Cardiac muscle cell (in vitro differentiated cells and primary cell): ENCODE measurements at places on chromosomes 1 and 21. TPM values are rescaled to one million over a fixed set of nuclear protein-coding genes. Genes with fewer than 3 reads are reported as not detected.

GRCh38 chr1:17458794-17459193, 19.3 kb upstream of the RCC2 start:
- no peaks in the 10 kb centered on the region for H3K27me3 ChIP-seq
- H3K27ac ChIP-seq = no peak overlapping the region
- H3K36me3 ChIP-seq = no peaks in the 10 kb centered on the region
- no peaks in the 10 kb centered on the region for H3K4me1 ChIP-seq

GRCh38 chr1:245663373-245663772, 508.6 kb downstream of the KIF26B start:
- no peaks in the 10 kb centered on the region for H3K27me3 ChIP-seq
- no peaks in the 10 kb centered on the region for H3K4me1 ChIP-seq
- no peak for DNase-seq
- peak overlapping the region; percentile 64 for H3K27ac ChIP-seq
- H3K36me3 ChIP-seq = peaks cover 11% of the 10 kb centered on the region

- no peak overlapping the region for H3K27ac ChIP-seq
- no peaks in the 10 kb centered on the region for H3K36me3 ChIP-seq
- no peak for DNase-seq
- no peak overlapping the region for H3K4me3 ChIP-seq
- peaks cover 8% of the 10 kb centered on the region for H3K4me1 ChIP-seq
Observed at GRCh38 chr1:61220536-61220935, 138.2 kb downstream of the NFIA start.

DNA sequence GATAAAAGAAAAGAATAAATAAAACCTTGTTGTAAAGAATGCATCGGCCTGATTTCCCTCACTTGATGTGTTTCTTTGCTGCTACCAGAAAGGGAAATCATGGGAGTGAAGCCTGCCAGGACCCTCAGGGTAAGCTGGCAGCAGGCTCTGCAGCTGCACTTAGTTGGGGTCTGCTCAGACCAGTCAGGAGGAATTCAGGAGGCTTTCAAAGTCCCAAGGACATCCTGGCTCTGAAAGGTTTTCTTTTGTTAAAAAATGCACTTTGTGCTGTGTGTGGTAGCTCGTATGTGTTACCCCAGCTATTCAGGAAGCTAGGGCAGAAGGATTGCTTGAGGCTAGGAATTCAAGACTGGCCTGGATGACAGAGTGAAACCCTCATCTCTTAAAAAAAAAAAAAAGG, 254.8 kb downstream of the ZNF648 start:
- no peak overlapping the region for H3K4me3 ChIP-seq
- H3K27me3 ChIP-seq = no peaks in the 10 kb centered on the region
- no peaks in the 10 kb centered on the region for H3K4me1 ChIP-seq
- DNase-seq = no peak

- DNase-seq = peak; percentile 66
- no peaks in the 10 kb centered on the region for H3K36me3 ChIP-seq
- no peak within 1 kb of the TSS for H3K27ac ChIP-seq
- H3K4me1 ChIP-seq = no peaks in the 10 kb centered on the region
- H3K4me3 ChIP-seq = no peak within 1 kb of the TSS
- peaks cover 33% of the 10 kb centered on the region for H3K27me3 ChIP-seq
Observed at GRCh38 chr1:156893048-156893953, at the start of gene PEAR1. TSS of gene PEAR1 (plus strand) at chr1:156893718. CDS start at chr1:156903927, 10,209 bp downstream.

- no peaks in the 10 kb centered on the region for H3K27me3 ChIP-seq
- DNase-seq = no peak
- H3K4me1 ChIP-seq = no peaks in the 10 kb centered on the region
- H3K36me3 ChIP-seq = no peaks in the 10 kb centered on the region
Observed at GRCh38 chr1:46370214-46370633, 23.9 kb upstream of the FAAH start.

GRCh38 chr1:46410156-46411009, 16.3 kb downstream of the FAAH start:
- no peaks in the 10 kb centered on the region for H3K27me3 ChIP-seq
- H3K4me1 ChIP-seq = peaks cover 5% of the 10 kb centered on the region
- no peaks in the 10 kb centered on the region for H3K36me3 ChIP-seq
- no peak overlapping the region for H3K4me3 ChIP-seq
- peak; percentile 49 for DNase-seq
- no peak overlapping the region for H3K27ac ChIP-seq

Gene GJA5
- 23.9 and 25.8 TPM in 2 replicates for total RNA-seq

Gene CYP4X1
- 0.15 and 0.42 TPM in 2 replicates for total RNA-seq

Gene SOX13
- 33.8 and 39.7 TPM in 2 replicates for total RNA-seq

Gene WDR26
- total RNA-seq = 42.0 and 62.2 TPM in 2 replicates

Gene LAMC2
- total RNA-seq = 0.32 and 0.42 TPM in 2 replicates

Gene ELF3
- total RNA-seq = 27.7 and 28.7 TPM in 2 replicates

Gene FRRS1
- 5.5 and 5.6 TPM in 2 replicates for total RNA-seq

Gene HP1BP3
- total RNA-seq = 144 and 178 TPM in 2 replicates
